ENCODE measurements at places on chromosomes 7 and 10. TPM values are rescaled to one million over a fixed set of nuclear protein-coding genes. Genes with fewer than 3 reads are reported as not detected.

The PALS2 gene
- 44.9 TPM for total RNA-seq

The SNCG gene
- total RNA-seq = 70.0 TPM

The CYP26C1 gene
- 0.23 TPM for total RNA-seq

DNA sequence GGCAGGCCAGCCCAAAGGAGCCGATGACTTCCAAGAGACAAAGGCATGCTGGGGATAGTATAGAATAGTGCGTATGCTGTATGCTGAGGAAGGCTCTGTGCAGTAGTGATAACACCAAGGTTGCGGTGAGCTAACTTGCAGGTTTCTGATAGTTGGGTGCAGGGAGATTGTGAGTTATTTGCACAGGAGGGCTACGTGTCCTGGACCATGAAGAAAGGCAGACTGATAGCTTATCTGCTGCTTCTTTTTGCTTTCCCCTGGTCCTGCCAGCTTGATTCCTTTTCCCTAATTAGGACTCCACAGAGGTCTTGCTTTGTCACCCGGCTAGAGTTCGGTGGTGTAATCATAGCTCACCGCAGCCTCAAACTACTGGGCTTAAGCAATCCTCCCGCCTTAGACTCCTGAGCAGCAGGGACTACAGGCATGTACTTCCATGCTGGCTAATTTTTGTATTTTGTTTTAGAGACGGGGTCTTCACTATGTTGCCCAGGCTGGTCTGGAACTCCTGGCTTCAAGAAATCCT, 43.9 kb upstream of the ARHGAP12 start:
- H3K4me1 ChIP-seq = no peaks in the 10 kb centered on the region
- H3K27me3 ChIP-seq = no peaks in the 10 kb centered on the region
- no peaks in the 10 kb centered on the region for H3K36me3 ChIP-seq
- H3K4me3 ChIP-seq = no peak overlapping the region
- no peak for DNase-seq
- no peak overlapping the region for H3K27ac ChIP-seq

- H3K4me3 ChIP-seq = no peak overlapping the region
- no peak overlapping the region for H3K27ac ChIP-seq
- DNase-seq = no peak
- no peaks in the 10 kb centered on the region for H3K4me1 ChIP-seq
Observed at GRCh38 chr10:97336006-97336405, 1.5 kb upstream of the FRAT2 start.

- H3K36me3 ChIP-seq = no peaks in the 10 kb centered on the region
- no peaks in the 10 kb centered on the region for H3K27me3 ChIP-seq
- no peak overlapping the region for H3K4me3 ChIP-seq
- H3K27ac ChIP-seq = no peak overlapping the region
Observed at GRCh38 chr7:151339651-151340382, 1.8 kb upstream of the NUB1 start.

- no peak overlapping the region for H3K27ac ChIP-seq
- H3K4me1 ChIP-seq = no peaks in the 10 kb centered on the region
- DNase-seq = no peak
- H3K36me3 ChIP-seq = no peaks in the 10 kb centered on the region
Observed at GRCh38 chr7:77202481-77202976, 2.9 kb upstream of the FGL2 start.

- no peak overlapping the region for H3K4me3 ChIP-seq
- H3K27ac ChIP-seq = no peak overlapping the region
- no peaks in the 10 kb centered on the region for H3K27me3 ChIP-seq
- H3K4me1 ChIP-seq = no peaks in the 10 kb centered on the region
Observed at GRCh38 chr10:79463578-79464496, 18.4 kb upstream of the ZCCHC24 start.

All from aorta (tissue), 5 donors.